ENCODE measurements at places on chromosomes 7 and 10.

DNA sequence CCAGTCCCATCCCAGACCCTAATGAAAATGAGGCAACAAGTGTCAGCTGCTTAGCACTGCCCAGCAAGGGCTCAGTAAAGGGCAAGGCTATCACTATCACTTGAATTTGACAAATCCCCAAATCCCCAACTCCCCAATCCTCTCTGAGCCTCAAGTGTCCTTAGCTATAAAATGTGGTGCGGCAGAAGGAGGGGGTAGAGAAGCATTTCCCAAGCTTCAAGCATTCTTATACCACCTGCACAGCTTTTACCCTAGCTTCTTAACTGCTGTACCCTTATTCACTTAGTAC lies 41.6 kb downstream of the XPNPEP1 start:
- DNase-seq, result no peak

- no peak for DNase-seq
These were observed 82.9 kb upstream of the STRIP2 start for GRCh38 chr7:129351320-129351719.

GRCh38 chr10:130368761-130369560 lies 232.8 kb downstream of the GLRX3 start:
- no peak for DNase-seq

GRCh38 chr10:30420266-30420665 lies 13.7 kb upstream of the MAP3K8 start:
- DNase-seq, result no peak

DNA sequence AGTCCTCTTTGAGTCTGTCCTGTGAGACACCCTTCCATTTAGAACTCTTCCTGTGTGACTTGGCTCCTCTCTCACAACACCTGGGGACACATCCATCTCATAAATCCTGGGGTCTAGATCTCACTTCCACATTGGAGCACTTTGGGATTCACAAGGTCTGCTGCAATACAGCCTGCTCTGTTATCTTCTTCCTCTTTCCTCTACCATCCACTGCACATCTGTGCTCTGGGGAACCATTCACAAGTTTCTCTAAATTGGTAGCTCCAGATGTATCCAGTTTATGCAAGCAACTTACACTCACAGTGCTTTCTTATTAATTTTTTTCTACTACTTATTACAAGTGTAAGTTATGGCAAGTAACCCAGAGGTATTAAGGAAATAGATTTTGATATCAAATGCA lies 5.5 kb upstream of the FIGNL1 start:
- no peak for DNase-seq

GRCh38 chr10:71316786-71317160 lies 2.3 kb upstream of the SLC29A3 start:
- DNase-seq, result no peak

GRCh38 chr10:66329147-66329546 lies 596.7 kb upstream of the LRRTM3 start:
- DNase-seq, result no peak

DNA sequence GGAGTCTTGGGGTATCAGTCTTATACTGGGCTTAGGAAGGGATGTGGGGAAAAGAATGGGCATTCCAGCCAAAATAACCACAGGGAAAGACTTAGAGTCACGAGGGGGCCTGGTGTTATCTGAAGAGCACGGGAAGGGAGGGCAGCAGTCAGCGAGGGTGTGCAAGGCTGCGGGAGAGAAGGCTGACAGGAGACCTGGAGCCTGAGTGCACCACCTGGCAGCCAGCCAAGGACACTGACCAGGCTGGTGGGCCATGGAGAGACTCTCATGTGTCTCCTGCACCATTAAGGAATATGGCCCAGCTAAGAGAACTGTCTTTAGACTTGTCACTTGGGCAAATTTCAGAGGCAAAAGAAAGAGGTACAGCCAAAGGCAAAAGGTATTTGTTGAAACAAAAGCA lies 69.6 kb downstream of the PKD1L1 start:
- DNase-seq, result no peak

GRCh38 chr10:15353471-15354017 lies 17.5 kb downstream of the FAM171A1 start:
- DNase-seq, result no peak

- DNase-seq, result no peak
These were observed 81.9 kb upstream of the CAPZA2 start for GRCh38 chr7:116780521-116780920.

DNA sequence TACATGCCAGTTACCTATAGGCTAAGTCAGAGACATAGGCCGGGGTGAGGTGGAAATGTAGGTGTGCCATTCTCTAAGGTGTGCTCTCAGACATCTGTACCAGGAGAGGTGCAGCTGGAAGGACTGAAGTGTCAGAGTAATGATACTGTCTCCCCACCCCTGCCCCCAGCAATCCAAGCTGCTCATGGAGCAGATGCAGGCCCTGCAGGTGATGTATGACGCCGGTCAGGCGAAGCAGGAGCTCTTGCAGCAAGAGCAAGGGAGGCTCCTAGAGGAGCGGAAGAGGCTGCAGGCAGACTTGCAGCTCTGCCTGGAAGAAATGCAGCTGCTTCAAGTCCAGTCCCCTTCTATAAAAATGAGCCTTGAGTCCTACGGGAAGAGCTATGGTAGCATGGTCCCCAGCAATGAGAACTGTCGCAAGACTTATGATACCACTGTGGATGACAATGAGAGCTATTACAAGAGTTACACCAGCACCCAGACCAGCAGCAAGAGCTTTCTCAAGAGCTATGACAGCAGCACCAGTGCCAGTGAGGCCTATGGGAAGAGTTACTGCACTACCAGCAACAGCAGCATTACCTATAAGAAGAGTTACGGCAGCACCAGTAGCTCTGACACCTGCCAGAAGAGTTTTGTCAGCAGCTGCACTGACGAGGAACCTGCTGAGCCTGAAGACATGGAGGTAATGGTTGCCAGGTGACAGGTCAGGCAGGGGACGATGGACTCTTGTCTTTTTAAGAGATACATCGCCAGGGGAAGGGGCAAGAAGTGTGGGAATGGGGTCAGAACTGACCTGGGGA lies 18.4 kb upstream of the FLNC start:
- no peak for DNase-seq

- no peak for DNase-seq
These were observed 107.2 kb downstream of the CUBN start for GRCh38 chr10:17022466-17022825.

DNA sequence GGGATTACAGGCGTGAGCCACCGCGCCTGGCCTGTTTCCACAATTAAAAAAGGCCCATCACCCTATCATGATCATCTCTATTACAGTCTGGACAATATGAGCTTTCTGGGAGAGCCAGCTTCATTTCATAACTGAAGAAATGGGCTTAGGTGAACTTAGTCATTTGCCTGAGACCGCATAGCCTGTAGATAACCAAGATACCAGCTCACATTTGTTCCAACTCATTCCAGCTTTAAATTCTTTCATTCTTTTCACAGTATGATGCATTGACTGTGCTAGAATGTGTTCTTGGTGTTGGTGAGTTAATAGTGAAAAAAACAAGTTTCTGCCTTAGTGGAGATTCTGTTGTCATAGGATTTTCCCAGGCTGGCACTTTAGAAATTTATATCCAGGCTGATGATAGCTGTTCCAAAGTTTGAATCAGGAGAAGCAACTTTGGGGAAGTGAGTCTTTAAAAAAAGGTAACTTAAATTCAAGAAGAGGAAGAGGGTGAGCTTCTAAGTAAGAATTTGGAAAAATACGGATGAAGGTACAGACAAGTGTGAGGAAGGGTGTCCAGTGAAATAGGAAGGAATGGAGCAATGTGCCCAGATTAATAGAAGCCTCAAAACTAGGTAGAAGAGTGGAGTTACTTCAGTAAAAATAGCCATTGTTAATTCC lies 2.1 kb upstream of the H2AZ2 start:
- no peak for DNase-seq

DNA sequence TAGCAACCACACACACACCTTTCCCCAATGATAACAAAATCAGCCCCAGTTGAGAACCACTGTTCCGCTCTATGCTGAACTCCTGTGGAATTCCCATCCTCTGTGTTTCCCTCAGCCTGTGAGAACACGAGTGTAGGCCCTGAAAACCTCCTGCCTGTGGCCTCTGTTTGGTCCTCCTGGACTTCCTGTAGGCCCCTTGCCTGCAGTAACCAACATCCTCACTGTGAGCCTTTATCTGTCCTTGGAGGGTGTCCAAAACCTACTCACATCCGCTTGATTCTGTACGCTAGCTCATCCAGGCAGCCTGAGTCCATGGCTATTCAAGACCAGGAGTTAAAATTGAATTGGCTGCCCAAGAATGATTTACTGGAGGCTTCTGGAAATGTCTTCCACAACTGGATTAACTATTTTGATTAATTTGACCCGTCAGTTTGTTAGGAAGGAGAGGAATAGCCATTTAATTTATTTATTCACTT lies 149.8 kb downstream of the AKR1D1 start:
- DNase-seq, result no peak

DNA sequence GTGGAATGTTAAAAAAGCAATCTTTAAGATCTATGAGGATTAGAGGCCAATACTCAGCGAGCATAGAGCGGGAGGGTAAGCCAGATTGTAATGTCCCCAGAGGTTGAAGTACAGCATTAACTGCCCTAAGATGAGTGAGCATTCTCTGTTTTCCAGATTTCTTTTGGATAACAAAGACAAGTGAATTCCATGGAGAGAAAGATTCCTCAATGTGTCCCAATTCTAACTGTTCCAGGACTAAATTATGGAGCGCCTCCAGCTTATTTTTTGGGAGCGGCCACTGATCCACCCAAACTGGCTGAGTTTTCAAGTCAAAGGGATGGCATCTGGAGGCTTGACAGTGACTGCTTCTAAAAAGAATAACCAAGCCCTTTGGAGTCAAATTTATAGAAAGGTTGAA lies 39.3 kb upstream of the AKR1C2 start:
- no peak for DNase-seq

- no peak for DNase-seq
These were observed 249.6 kb downstream of the ELFN1 start for GRCh38 chr7:1919539-1920265.

GRCh38 chr7:151566897-151567320 lies 47.2 kb upstream of the RHEB start:
- DNase-seq, result no peak

DNA sequence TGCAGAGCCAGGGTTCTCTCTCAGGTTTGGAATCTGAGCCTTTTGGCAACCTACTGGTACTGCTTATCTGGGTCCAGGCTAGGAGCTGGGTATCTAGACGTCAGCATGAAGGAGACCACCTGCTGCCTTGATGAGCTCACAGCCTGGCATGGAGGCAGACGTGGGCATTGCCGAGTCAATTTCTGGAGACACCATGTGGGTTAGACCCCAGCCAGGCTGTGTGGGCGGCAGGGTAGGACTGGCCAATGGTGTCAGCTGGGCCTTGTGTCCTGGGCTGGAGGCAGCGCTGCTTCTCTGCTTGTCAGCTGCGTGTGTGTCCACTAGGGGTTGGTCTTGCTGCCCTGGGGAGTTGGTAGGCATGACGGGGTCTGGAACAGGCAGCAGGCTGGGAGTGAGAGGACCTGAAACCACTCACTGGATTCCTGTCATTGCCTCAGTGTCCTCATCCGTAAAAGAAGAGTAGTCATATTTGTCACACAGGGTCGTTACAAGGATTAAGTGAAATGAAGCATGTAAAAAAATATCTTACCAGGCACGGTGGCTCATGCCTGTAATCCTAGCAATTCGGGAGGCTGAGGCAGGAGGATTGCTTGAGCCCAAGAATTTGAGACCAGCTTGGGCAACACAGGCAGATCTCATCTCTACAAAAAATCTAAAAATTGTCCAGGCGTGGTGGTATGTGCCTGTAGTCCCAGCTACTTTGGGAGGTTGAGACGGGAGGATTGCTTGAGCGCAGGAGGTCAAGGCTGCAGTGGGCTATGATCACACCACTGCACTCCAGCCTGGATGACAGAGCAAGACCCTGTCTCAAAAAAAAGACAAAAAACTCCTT lies 31.7 kb upstream of the ANKRD2 start:
- DNase-seq, result no peak

DNA sequence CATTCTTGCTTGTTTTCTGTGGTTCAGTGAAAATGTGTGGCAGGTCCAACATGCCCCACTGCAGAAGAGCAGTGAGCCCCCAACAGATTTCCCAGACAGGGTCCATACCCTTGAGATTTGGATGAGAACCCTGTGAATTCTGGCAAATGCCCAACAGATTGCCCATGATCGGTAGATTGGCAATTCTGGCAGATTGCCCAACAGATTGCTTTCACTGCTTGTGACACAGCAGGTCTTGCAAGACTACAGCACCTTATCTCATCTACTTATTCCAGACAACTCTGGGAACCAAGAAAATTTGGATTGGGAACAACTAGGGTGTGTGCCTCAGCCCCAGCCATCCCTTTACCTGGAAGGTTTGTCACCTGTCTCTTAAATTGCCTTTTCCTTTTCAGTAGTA lies 143.7 kb upstream of the COL1A2 start:
- no peak for DNase-seq

GRCh38 chr10:11230498-11231167 lies 213.0 kb downstream of the CELF2 start:
- DNase-seq, result no peak

All from RKO (cell line).